Activated T-helper 2 cell treated with anti-CD3 and anti-CD28 coated beads, Interferon-gamma antibody, Interleukin-2, Interleukin-4, amounts not matched to agents 10 μg/mL and 5 μg/mL and 100 μg/mL, durations not matched to agents 14 hours and 24 hours and 36 hours (primary cell): ENCODE measurements at places on chromosomes 1 and 21. TPM values are rescaled to one million over a fixed set of nuclear protein-coding genes. Genes with fewer than 3 reads are reported as not detected.

TMEM125 gene
- not detected in 2 replicates for total RNA-seq

AADACL3 gene
- not detected in 2 replicates for total RNA-seq

PRDM16 gene
- not detected in 2 replicates for total RNA-seq

ARL8A gene
- 57.9 and 64.7 TPM in 2 replicates for total RNA-seq

PCSK9 gene
- total RNA-seq, result 0.05 and 0.07 TPM in 2 replicates

AVPR1B gene
- not detected in 2 replicates for total RNA-seq

HIVEP3 gene
- total RNA-seq, result 33.7 and 34.2 TPM in 2 replicates

DNA sequence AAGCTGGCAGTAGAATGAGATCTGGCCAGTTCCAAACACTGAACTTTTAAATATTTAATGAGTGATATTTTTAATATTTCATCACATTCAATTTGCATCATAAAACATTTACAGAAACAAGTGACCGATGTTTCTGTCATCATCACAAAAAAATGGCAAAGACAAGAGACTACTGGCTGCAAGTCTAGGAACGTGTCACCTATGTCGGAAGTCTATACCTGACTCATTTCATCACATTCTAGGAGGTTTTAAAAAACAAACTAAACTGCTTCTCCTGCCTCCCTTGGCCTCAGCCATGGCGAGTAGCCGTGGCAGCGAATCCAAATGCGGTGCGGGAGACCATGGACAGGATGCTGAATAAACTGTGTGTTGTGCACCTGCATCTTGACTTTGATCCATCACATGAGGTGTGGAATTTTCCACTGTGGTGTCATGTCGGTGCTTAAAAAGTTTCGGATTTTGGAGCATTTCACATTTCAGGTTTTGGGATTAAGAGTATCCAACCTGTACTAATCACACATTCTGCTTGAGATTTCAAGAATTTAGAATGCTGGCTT is 43.1 kb downstream of the CLSTN1 start:
- no peak for DNase-seq
- H3K36me3 ChIP-seq, result no peaks in the 10 kb centered on the region
- H3K27me3 ChIP-seq, result no peaks in the 10 kb centered on the region

DNA sequence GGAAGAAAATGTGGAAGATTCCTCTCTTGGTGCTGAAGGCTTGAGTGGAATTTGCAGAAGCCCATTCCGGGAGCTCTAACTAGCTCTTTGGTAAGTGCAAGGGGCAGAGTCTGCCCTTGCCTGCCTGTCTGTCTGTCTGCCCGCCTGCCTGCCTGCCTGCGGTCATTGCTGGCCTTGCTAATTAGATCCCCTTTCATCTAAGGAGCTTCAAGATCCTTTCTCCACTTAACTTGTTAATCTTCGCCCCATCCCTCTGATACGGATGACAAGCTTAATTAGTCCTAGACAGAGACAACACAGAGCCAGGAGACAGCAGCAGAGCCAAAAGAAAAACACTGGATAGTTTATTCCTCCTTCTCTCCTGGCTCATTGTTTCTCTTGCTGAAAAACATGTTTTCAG is 80.2 kb upstream of the GADD45A start:
- no peak overlapping the region for H3K27ac ChIP-seq
- H3K4me3 ChIP-seq, result no peak overlapping the region
- H3K4me1 ChIP-seq, result no peaks in the 10 kb centered on the region
- no peak for DNase-seq
- no peaks in the 10 kb centered on the region for H3K36me3 ChIP-seq

- H3K27me3 ChIP-seq, result peaks cover 50% of the 10 kb centered on the region
- DNase-seq, result no peak
- H3K36me3 ChIP-seq, result no peaks in the 10 kb centered on the region
- no peak overlapping the region for H3K4me3 ChIP-seq
- H3K4me1 ChIP-seq, result peaks cover 5% of the 10 kb centered on the region
- no peak overlapping the region for H3K27ac ChIP-seq
Measured at GRCh38 chr1:46544561-46545240, 6.7 kb downstream of the KNCN start.

DNA sequence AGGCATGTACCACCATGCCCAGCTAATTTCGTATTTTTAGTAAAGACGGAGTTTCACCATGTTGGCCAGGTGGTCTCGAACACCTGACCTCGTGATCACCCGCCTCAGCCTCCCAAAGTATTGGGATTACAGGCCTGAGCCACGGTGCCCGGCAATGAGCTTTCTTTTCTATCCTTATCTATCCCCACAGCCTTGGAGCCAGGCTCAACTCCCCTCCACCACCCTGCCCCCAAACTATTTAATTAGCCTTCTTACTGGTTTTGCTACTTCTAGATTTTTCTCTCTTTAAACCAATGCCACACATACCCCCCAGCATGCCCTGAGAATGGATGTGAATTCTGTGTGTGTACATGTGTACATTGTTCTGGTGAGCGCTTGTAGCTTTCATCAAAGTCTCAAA is 5.7 kb upstream of the VANGL2 start:
- no peak overlapping the region for H3K4me3 ChIP-seq
- no peaks in the 10 kb centered on the region for H3K4me1 ChIP-seq
- peaks cover 32% of the 10 kb centered on the region for H3K27me3 ChIP-seq
- no peak for DNase-seq

DNA sequence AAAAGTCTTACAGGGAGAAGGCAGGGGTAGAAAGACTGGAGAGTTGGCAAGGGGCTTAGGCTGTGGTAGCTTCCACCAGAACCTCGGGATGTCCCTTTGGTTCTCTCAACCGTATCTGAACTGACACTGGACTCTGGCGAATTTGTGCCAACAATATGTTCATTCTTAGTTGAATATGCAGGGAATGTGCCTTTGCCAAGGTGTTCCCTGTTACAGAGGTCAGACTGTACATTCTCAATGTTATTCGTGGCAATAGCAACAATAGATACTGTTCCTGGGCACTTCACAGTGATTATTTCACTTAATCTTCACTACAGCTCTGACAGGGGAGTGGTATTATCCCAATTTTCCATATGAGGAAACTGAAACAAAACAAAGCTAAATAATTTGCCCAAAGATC is 51.5 kb upstream of the RAB3GAP2 start:
- H3K27ac ChIP-seq, result no peak overlapping the region
- H3K4me1 ChIP-seq, result no peaks in the 10 kb centered on the region

DNA sequence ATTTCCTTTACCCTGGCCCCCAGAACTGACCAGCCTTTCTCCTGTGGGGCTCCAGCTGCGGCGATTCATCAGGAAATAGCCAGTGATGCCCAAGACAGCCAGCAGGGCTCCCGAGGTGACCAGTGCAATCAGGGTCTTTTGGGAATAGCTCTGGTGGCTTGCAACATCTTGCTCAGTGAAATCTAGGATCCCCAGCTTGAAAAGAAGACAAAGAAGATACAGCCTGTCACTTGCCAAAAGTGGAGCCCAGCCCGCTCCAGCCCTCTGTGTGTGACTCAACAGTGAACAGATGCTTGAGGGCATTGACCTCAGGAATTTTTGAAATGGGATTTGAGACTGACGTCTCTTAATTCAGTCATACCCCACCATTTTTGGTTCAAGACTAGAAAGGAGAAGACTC is 22.3 kb downstream of the CD34 start:
- peaks cover 25% of the 10 kb centered on the region for H3K4me1 ChIP-seq
- no peak for DNase-seq
- no peak overlapping the region for H3K4me3 ChIP-seq
- no peak overlapping the region for H3K27ac ChIP-seq
- H3K27me3 ChIP-seq, result peaks cover 12% of the 10 kb centered on the region

DNA sequence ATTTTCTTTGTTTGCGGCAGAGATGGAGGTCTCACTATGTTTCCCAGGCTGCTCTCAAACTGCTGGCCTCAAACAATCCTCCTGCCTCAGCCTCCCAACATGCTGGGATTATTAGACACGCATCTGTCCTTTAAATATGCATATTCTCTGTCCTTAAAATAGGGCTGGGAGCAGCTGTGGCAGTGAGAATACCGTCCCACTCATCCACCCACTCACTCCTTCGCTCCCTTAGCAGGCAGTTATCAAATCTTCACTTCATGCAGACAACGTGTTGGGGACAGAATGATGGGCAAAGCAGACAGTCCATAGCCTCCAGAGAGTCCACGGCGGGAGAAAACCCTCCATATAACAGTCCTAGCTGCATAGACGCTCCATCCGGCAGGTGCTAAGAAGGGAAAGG is 179.4 kb downstream of the ZBTB18 start:
- H3K27ac ChIP-seq, result no peak overlapping the region
- H3K4me3 ChIP-seq, result no peak overlapping the region
- peaks cover 3% of the 10 kb centered on the region for H3K27me3 ChIP-seq
- no peaks in the 10 kb centered on the region for H3K36me3 ChIP-seq
- H3K4me1 ChIP-seq, result no peaks in the 10 kb centered on the region

DNA sequence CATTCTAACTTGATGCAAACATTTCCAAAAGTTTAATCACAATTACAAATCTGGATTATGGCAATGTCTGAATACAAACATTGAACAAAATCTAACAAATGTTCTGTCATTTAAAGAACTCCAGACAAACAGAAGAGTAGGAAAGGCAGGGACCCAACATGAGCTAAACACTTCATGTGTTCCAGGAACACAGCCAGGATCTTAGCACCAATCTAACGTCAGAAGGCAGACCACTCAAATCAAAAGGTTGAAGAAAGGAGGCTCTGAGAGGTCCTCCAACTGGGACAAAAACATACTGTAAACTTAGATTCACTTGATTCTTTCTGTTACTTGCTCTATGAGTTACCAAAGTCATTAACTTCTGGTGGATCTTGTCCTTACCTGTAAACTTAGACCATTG is 374.0 kb downstream of the NEGR1 start:
- no peak overlapping the region for H3K4me3 ChIP-seq
- H3K36me3 ChIP-seq, result no peaks in the 10 kb centered on the region
- H3K27ac ChIP-seq, result no peak overlapping the region

GRCh38 chr1:180486092-180486491 is 16.3 kb downstream of the ACBD6 start:
- no peaks in the 10 kb centered on the region for H3K27me3 ChIP-seq
- H3K27ac ChIP-seq, result no peak overlapping the region
- H3K36me3 ChIP-seq, result peaks cover 22% of the 10 kb centered on the region
- peaks cover 14% of the 10 kb centered on the region for H3K4me1 ChIP-seq
- no peak overlapping the region for H3K4me3 ChIP-seq

GRCh38 chr1:205497351-205497750 is 7.1 kb upstream of the CDK18 start:
- no peak for DNase-seq
- H3K4me3 ChIP-seq, result no peak overlapping the region
- no peaks in the 10 kb centered on the region for H3K36me3 ChIP-seq
- H3K4me1 ChIP-seq, result no peaks in the 10 kb centered on the region
- H3K27me3 ChIP-seq, result peaks cover 16% of the 10 kb centered on the region

DNA sequence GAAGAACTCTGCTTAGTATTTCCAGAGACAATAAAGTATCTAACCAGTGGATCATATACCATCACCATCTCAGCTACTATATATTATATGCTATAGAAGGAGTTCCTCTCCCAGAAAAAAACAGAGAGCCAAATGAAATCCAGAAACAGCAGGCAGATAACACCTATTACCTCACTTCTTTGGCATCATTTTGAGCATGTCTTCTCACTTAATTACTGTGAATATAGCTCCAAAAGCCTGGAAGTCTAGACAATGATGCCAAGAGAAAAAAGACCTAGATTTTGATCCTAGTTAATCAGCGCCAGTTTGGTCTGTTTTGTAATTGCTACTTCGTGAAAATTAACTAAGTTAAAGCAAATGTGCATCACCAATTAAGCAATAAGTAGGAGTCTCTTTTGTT is 131.3 kb downstream of the EIF4G3 start:
- DNase-seq, result no peak
- H3K36me3 ChIP-seq, result peaks cover 27% of the 10 kb centered on the region

DNA sequence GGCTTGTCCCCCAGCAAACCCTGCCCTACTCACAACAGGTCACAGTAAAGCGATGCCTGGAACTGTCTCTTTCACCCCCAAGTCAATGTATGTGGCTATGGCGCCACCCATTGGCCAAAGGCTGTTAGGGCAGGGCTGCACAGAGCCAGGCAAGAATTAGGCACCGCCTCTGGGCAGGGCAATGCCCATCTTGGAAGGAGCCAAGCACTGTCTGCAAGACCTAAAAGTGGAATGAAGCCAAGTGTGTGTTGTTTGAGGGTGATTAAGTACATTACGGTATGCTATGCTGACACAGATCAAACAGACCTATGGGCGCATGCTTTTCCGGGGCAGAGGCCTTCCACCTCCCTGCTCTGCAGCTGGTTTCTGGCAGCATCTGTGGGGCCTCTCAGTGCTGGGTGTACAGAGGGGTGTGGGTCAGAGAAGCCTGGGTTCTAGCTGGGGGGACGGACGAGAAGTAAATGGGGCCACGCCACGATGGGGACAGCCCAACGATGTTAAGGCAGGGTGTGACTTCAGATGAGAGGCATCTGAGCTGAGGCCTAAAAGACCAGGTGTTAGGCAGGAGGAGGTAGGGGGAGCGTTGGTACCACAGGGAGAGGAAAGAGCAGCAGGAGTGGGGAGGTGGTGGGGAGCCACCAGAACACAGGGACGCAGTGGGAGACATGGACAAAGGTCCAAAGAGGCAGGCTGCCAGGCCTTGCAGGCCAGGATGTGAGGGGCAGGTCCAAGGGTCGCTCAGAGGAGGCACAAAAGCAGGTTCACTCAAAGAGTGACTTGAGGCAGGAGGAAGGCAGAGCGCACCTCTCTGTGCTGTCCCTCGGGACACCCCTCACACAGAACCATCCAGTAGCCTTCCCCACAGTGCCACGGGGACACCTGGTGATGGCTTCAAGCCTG is 49.8 kb downstream of the ACOT7 start:
- H3K36me3 ChIP-seq, result peaks cover 11% of the 10 kb centered on the region
- peak; percentile 60 for DNase-seq
- H3K4me1 ChIP-seq, result peaks cover 10% of the 10 kb centered on the region
- H3K27me3 ChIP-seq, result no peaks in the 10 kb centered on the region
- no peak overlapping the region for H3K27ac ChIP-seq

DNA sequence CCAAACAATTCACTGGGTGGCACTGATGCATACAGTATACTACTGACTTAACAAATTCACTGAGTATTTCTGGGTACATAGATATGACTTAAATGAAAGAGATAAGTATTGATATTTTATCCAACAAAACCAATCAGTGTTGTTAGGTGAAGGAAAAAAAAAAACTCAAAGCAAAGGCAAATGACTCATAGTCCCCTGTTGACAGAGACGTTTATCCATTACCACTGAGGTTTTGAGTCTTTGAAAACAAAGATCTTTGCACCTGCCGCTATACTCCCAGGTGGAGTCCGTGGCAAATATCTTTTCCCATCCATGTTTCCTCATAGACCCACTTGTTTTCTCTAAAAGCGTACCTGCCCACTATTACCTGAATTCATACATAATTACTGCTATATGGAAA is 18.4 kb downstream of the DYNLT5 start:
- H3K36me3 ChIP-seq, result no peaks in the 10 kb centered on the region
- H3K4me1 ChIP-seq, result peaks cover 28% of the 10 kb centered on the region
- DNase-seq, result no peak
- H3K27me3 ChIP-seq, result peaks cover 4% of the 10 kb centered on the region
- H3K4me3 ChIP-seq, result peak overlapping the region; percentile 19
- H3K27ac ChIP-seq, result peak overlapping the region; percentile 10

DNA sequence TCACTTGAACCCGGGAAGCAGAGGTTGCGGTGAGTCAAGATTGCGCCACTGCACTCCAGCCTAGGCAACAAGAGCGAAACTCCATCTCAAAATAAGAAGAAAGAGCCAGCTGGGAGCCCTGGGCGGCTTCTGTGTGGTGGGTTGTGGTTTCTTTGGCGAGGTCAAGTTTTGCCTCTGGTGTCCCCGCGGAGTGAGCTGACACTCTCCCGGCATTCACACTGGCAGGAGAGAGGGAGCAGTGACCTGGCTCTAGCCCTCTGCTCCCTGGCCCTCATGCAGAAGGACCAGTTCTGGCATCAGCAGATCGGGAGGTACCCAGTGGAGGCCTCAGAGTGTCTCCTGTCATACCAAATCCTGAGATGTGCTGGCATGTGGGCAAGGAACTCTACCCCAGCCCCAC is 81.0 kb upstream of the VAMP3 start:
- H3K36me3 ChIP-seq, result no peaks in the 10 kb centered on the region
- H3K4me3 ChIP-seq, result no peak overlapping the region
- no peaks in the 10 kb centered on the region for H3K4me1 ChIP-seq
- DNase-seq, result no peak
- H3K27ac ChIP-seq, result no peak overlapping the region
- H3K27me3 ChIP-seq, result peaks cover 1% of the 10 kb centered on the region
